ENCODE measurements at places on chromosomes 6 and 20.
A peak's percentile ranks its signal among the peaks of the same experiment; 100 is the strongest.

- no peak for DNase-seq
Measured at GRCh38 chr6:26539071-26539615, 977 bp downstream of the HMGN4 start.

- no peak for DNase-seq
Measured at GRCh38 chr6:35463292-35463691, 4.9 kb upstream of the RPL10A start.

DNA sequence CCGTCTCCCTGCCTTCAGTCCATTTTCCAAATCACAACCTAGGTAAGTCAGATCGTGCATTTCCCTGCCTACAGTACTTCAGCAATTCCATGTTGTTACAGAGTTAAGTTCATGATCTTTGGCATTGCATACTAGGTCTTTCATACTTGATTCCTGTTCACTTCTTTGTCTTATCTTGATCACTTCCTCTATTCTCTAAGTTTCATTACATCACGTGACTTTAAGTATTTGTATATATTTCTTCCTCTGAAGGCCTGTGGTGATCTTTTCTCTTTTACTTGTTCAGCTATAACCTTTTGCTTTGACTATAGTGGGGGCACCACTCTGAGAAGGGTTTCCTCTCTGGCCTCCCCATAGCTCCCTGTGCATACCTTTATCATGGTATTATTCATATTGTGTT lies 100.2 kb downstream of the TRMT11 start:
- DNase-seq = no peak

- DNase-seq = no peak
Measured at GRCh38 chr6:38549795-38550194, 89.9 kb downstream of the BTBD9 start.

DNA sequence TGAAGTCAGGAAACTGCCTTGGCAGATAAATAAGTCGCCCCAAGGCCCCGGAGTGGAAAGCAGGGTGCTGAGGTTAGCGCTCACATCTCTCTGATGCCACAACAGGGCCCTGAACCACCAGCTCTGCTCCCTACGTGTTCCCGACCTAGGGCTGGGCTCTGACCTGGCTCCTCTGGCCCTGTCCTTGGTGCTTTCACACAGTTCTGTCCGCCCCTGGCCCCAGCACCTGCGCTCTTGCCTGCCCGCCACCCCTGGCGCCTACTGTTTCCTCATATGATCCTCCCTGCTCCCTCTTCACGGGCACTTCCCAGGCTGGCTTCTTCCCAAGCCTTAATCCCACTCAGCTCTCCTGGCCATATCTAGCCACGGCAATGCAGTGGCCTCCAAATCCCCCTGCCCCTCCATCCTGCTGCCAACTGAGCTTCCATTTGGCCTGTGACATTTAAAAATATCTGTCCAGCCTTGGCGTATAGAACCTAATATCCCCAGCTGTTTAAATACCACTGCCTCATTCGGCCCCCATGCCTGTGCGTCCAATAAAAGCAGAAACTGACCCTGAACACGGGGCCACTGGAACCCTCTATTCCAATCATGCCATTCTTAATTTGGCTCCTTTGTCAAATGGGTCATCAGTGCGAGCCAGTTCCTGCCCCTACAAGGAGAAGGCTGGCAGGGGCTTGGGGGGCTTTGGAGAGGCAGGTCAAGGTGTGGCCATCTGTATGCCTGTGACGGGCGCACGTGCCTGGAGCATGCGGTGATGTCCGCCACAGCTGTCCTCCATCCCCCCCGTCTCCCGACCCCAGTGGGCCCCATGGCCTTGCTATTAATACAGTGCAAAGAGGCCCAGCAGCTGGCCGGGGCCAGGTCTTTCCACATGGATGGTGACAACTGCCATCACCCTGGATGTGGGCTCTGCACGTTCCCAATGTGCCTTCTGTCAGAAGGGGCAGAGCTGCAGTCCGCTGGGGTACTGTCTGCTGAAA lies 27.7 kb downstream of the GNAS-AS1 start:
- no peak for DNase-seq

DNA sequence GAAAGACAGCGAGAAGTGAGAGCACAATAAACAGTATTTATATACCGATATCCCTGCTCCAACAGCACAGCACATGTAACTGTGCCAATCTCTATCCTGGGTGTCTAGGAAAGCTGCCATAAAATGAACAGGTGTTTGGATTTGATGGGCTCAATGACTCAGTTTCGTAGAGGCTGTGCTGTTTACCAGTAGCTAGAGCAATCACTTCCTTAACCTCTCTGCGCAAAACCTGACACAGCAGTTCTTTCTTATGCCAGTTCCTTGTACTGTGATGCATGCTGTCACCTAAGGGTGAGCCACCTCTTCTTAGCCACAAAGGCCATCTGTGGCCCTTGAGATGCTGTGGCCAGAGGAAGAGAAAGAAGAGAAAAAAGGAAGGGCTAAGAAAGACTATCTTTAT lies 59.3 kb downstream of the SHPRH start:
- DNase-seq = no peak

- DNase-seq = no peak
Measured at GRCh38 chr20:2879146-2879545, 5.9 kb downstream of the PTPRA start.

DNA sequence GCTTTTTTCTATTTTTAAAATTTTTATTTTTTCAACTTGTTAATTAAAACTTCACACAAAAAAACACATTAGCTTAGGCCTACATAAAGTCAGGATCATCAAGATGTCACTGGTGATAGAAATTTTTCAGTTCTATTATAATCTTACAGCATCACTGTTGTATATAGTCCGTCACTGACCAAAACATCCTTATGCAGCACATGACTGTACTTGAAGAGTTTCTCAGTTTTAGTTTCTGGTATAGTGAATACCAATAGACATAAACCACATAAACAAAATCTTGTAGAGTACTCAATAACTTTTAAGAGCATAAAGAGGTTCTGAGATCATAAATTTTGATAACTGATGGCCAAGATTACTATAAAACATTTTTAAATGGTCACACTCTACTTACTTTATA lies 71.8 kb downstream of the ASCC3 start:
- DNase-seq = no peak

DNA sequence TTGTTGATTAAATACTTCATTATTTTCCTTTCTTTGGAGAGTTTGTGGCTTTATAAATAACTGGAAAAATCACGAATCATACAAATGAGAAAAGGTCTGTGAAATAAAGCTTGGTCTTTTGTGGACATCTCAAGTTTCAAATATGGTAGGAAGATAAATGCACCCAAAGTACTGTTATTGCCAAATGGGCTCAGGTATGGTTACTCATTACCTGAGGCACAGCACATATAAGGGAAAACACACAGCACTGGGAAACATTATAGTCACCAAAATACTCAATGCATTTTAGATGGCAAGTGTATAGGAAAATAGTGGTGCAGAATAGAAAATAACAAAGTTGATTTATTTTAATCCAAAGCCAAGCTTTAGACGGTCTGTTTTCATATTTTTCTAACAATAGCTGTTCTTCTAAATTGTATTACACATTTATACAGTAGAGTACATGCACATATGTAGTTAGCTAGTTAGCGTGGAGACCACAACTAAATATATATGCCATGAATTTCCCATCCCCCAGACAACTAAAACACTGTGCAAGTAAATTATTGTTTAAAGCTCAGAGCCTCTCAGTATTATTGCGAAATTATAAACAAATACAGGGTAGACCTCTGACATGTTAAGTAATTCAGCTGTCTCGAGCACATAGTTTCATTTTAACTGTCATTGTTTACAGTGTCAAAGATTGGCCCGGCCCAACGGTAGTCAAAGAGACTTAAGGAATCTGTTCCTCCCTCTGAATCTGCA lies 336.0 kb downstream of the SYNE1 start:
- DNase-seq = no peak

GRCh38 chr6:26097268-26097875 lies 10.1 kb downstream of the HFE start:
- DNase-seq = peak; percentile 79

DNA sequence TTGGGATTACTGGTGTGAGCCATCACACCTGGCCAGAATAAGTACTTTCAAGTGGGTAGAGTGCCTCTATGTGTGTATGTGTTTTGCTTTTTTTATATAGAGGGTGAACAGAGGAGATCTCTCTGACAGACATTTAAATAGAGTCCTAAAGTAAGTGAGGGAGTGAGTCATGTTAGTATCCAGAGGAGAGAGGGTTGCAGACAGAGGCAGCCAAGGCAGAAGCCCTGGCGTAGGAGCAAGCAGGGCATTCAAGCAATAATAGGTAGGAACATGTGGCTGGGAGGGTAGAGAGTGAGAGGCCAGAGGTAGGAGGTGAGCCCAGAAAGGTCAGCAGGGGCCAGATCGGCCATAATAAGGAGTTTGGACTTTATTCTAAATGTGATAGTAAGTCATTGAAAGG lies 48.9 kb downstream of the PHF20 start:
- no peak for DNase-seq

DNA sequence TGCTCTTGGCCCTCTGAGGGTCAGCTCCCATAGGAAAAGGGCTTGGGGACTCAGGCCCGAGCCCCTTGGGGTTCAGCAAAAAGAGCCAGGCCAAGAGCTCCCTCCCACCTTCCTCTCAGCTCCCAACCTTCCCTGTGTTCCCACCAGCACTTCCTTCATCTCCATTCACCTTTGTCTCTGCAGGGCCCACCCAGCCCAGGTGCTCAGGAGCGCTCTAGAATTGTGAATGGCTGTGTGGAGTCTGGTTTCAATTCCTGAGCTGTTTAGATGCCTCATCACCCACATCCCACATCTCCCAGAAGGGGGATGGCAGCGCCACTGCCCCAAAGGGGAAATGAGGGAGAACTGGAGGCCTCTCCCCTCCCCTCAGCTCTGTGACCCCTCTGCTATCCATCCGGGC lies 7.7 kb downstream of the GRM4 start:
- DNase-seq = no peak

DNA sequence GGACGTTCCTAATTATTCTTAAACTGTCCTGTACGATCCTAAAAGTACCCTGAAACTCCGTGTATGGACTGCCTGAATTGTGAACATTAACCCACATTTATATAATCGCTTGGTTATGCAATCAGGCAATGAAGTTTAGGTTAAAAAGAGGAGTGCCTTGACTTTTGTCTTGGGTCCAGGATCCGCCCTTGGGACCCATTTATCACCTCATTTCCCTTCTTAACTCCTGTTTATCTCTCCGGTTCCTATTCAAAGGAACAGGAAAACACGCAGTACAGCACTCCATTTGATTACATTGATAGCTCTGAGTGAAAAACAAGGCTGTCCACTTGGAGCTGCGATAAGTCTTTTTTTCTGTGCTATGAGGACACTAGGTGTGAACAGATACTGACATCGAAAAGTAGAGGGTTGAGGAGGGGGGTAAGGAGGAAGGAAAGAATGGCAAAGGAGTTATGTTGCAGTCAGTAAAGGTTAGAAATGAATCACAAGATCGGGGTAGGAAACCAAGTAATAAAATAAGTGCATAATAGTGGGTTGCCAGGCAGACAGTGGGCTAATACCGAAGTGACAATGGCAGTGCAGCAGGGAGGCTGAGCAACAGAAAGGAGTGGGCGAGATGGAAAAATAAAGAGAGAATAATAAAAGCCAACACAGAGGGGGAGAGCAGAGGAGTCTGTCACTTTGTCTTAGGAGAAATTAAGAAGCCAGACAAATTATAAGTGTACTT lies 15.9 kb upstream of the PCK1 start:
- no peak for DNase-seq

GRCh38 chr6:72464791-72465691 lies 156.8 kb upstream of the KCNQ5 start:
- no peak for DNase-seq

DNA sequence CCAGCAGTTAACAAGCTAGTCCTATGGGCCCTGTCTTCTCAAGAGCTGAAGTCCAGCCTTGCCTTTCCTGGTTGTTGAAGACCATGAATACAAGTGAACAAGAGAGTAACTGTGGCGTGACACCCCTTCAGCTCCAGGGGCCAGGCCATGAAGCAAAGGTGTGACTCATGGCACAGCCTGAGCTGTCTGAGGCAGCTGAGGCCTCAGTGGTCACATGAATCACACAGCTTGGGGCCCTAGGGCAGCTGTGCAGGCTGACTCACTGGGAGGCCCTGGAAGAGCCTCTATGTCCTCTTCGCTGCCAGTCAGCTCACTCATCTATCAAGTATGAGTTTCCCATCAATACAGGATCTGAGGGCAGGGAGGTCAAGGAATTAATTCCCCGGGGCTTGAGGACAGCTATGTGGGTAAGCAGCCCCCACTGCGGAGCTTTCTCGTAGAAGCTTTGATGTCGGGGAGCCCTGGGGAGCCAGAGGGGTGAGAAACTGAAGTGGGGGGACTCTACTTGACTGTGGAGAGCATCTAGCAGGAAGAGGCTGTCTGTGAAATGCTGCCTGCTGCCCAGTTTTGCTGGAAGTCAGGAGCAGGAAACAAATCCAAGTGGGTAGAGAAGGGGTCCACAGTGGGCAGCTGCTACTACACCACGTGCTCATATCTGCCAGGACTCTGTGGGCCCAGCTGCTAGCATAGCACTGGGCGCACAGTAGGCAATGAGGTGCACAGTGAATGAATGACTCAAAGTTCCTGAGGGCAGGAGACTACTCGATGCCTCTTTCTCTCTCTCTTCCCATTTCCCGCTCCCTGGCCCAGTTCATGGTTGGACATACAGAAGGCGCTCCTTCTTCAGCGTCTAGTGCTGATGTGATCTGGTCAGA lies 13.7 kb upstream of the FAM83C start:
- DNase-seq = no peak

- DNase-seq = no peak
Measured at GRCh38 chr20:44540834-44541233, 19.0 kb upstream of the SERINC3 start.

GRCh38 chr6:52423971-52424381 lies 3.8 kb downstream of the EFHC1 start:
- DNase-seq = no peak

DNA sequence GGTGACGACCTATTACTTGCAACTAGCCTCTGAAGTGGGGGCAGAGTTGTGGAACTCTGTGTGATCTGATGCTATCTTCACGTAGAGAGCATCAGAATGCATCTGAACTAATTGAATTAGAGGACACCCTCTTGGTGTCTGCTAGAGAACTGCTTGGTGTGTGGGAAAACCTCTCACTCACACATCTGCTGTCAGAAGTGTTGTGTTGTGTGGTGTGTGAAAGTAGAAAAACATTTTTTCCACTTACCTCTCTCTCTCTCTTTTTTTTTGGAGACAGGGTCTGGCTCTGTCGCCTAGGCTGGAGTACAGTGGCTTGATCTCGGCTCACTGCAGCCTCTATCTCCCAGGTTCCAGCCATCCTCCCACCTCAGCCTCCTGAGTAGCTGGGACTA lies 90.0 kb downstream of the CHMP4B start:
- DNase-seq = no peak

DNA sequence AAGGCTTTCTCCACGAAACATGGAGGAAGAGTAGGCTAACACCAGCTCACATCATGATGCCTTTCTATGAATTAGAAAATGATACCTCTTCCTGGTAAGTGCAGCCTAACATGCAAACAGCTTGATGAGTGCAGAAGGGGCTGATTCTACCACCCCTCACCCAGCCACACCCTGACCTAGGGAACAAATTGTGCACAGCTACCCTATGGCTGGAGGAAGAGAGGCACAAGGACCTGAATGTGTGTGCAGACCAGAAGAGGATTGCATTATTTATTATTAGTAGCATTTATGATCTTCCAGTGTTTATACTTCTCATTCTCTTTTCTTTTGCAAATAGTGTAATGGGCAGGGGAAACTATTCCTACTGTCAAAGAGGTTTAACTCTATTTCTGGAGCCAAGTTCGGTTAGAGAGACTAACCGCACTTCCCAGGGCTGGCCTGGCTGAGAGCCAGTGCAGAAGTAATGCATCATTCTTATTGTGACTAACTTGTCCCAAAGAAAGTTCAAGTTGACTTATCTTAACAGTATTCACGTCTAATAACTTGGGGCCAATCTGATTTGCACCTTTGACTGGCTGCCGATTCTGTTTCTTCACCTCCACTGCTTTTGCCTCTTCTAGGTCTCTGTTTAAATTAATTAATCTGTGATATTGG lies 237.5 kb downstream of the CD83 start:
- no peak for DNase-seq
